ENCODE measurements at places on chromosomes 2 and 18.

DNA sequence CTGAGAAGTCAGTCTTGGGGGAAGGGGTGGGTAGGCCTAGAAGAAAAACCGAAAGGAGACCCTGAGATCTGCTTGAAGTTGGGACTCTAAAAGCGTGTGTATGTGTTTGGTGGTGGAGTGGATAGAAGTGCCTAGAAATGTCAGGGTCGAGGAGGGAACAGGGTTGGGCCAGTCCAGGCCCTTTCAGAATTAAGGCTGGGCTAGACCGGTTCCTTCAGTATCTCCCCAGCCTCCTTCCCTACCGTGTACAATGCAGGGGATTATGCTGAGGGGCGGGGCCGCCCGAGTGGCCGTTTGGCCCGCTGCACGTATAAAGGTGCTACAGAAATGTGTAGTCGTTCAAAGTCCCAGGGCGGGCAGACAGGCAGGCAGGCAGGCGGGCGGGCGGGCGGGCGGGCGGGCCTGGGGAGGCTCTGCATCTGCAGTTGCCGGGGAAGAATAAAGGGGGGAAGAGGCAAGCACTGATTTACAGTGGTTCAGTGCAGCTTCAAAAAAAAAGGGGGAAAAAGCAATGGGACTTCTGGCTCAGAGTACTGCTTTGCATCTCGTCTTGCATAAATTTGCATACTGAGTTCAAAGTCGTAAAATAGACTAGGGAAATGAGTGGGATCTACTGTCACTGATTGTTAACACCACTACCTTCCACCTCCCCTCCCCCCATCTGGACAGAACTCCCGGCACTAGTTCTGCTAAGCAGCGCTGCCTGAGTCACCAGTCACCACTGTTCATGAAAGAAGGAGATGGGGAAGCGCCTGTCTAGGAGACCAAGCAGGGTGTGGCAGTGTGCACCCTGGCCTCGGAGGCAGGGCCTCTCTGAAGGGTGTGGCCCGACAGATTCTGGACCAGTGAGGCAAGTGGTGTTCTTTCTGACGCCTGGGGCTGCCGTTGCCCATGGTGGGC is 3.6 kb downstream of the IGFBP2 start:
- DNase-seq: no peak

- DNase-seq: no peak
Measured at GRCh38 chr2:62145478-62146100, 50.3 kb upstream of the B3GNT2 start.

GRCh38 chr18:76821875-76822505 is 367 bp upstream of the ZNF236 start:
- no peak for DNase-seq

DNA sequence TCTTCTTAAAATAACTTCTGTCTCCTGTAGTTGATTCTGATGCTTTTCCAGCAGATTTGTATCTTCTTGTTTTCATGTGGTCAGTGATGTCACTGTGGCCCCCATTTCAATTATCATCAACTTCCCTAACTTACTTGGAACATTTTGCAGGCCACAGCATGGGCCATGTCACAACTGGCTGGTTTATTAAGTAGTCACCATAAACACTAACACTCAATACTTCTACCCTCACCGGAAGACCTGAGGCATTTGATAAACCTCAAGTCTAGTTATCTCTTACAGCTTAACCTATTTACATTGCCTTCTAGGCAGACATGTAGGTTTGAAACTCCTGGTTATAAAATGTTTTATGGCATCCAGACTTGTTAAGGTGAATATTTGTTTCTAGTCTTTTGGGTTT is 37.4 kb upstream of the PROKR1 start:
- DNase-seq: no peak

GRCh38 chr18:32366586-32367538 is 103.8 kb downstream of the GAREM1 start:
- peak; percentile 5 for DNase-seq

DNA sequence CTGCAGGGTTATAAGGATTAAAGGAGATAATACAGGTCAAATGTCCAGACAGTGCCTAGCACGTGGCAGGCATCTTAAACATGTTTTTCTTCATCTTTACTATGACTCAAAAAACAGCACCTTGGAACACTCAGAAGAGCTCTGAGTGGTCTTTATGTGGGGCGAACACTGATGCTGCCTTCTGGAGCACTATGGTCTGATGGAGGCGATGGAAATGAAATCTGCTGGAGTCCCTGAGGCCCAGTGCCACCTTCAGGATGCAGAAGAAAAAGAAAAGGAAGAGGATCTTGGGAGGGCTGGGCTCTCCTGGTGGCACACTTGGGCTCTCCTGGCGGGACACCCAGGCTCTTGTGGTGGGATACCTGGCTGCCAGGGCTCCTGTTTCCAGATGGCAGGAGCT is 171.8 kb downstream of the EIPR1 start:
- DNase-seq: no peak

- no peak for DNase-seq
Measured at GRCh38 chr2:139380051-139380450, 599.9 kb upstream of the NXPH2 start.

- no peak for DNase-seq
Measured at GRCh38 chr2:42339191-42339912, 21.7 kb downstream of the COX7A2L start.

DNA sequence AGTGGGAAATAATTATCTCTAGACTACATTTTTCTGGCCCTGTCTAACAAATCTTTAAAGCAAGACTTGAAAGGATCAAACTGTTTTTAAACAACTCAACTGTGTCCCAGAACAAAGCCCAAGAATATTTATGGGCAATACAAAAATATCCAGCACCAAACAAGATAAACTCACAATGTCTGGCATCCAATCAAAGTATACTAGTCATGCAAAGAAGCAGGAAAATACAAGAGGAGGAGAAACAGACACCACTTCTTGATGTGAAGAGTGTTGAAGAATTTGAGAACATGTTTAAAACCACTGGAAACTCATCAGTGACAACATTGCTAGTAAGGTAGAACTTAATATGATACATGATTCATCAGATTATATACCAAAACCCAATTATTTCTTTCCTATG is 66.1 kb upstream of the CDC42EP3 start:
- DNase-seq: no peak

GRCh38 chr2:33380001-33380609 is 96.3 kb upstream of the RASGRP3 start:
- DNase-seq: no peak

DNA sequence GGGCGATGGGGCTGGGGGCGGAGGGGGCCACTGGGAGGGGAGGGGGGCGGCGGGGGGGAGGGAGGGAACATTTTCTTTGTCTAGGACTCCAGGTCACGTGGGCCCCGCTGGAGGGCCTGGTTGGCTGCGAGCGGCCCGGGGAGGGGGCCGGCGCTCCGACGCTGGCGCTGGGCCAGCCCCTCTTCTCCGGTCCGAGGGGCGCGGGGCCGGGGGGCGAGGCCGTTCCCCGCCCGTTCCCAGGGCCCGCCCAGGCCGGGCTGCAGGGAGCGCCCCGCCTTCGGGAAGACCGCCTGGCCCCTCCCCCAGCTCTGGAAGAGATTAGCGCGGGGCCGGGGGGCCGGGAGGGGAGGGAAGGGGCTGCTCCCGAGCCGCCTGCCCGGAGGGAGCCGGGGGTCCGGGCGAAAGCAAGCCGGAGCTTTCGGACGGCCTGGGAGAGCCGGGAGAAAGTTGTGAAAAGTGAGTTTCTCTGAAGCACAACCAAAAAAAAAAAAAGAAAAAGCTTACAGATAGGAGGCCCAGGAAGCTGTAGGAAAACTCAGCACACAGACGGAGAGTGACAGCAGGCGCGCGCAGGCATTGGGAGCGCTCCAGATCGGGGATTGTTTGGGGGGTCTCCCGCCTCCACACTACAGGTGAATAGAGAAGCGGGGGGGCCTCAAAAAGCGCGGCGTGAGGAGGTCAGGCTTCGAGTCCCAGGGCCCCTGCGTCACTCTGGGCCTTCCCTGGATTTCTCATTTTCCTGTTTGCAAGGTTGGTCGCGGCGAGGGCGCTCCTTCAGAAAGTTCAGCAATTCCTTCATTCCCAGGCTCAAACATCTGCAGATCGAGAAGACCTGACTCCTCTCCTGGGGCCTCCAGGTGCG is 84.1 kb upstream of the POMC start:
- DNase-seq: no peak

- DNase-seq: no peak
Measured at GRCh38 chr2:14759082-14759481, 126.6 kb downstream of the LRATD1 start.

DNA sequence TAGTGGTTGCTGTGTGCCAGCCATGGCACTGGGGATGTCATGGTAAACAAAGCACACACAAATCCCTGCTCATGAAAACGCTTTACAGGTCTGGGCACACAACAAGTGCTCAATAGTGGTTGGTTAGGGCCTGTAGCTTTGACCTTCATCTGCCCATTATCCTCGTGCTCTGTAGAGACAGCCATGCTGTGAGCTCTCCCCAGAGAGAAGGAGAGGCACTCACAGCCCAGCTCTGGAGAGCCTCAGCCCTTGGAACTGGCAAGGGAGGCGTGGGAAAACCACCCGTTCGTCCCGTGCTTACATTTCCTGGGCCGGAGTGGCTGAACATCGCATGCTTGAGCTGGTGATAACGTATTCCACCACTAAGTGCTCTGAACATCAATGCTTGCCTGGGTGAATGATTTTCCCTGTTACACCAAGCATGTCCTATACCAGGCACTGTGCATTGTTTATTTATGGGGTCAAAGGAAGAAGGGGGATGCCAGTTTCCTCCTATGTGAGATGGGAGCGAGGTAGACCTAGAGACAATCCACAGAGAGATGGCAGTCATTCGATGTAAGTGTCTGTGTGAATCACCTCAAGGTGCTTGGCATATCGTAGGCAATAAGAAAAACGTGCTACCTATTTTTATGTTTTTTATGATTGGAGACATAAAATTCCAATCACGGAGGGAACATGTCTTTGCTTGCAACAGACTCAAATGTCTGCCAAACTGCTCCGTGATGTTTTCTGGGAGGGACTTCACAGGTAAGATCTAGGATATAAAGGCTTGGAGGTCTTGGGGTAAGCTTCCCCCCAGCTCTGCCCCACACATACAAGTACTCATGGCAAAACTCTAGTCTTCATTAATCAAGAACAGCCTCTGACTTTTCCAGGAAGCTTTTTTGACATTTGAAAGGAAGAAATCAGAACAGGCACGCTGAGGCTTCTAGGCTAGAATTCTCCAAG is 75.5 kb downstream of the DDX1 start:
- DNase-seq: no peak

- DNase-seq: no peak
Measured at GRCh38 chr2:227890495-227891079, 19.2 kb downstream of the DAW1 start.

DNA sequence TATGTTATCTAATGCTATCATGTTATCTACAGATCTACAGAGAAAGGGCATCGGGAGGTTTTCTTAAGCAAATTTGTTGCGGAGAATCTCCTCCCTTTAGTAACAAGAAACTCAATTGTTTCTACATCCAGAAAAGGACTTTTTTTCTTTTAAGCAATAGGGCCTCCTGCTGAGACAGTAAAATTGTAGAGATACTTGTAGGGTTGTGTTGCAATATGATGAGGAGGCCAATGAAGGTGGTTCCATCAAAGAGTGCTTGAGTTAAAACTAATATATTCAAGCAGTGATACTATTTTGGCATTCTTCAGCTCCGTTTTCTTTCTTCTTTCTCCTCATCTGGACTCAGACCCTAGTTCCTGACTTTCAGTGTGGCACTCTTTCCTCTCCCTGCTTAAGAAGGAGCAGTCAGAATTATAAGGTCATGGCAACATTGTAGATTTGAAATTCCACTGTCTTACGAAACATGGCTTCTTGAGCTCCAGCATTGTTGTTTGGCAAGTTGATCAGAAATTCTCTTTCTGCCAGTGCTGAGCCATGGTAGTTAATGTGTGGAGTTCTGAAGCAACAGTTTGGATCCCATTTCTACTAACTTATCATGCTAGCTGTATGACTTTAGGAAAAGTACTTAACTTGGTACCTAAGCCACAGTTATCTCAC is 202.0 kb upstream of the SLC14A2 start:
- DNase-seq: no peak

DNA sequence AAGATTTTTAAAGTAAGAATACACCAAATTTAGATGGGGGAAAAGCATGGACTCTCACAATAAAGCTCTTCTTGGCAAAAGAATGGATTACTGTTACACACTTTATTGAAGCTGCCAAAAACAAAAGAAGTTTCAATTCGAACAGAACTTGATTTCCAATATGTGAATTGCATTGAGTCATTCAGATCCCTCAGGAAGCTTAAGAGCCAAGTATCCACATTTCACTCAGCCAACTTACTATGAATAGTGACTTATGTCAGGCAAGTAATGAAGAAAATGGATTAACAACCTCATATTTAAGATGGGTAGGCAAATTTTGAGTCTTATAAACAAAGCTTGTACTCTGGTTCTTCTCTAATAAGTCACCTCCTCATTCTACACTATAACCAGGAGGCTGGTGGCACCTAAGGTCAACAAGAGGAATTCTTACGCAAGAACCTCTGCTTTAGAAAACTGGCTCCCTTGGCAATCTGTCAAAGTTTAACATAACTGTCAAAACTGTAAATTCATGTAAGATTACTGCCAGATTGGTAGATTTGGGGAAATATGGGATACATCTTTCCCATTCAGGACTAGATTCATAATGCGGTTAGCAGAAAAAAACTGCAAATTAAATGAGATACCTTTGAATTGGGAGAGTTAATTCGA is 6.0 kb downstream of the HADHA start:
- DNase-seq: no peak
